Mammary epithelial cell (primary cell): ENCODE measurements at places on chromosomes 13 and 19. TPM values are rescaled to one million over a fixed set of nuclear protein-coding genes. Genes with fewer than 3 reads are reported as not detected.
A peak's percentile ranks its signal among the peaks of the same experiment; 100 is the strongest.

Gene TMPRSS9
- total RNA-seq = not detected in 2 replicates

DNA sequence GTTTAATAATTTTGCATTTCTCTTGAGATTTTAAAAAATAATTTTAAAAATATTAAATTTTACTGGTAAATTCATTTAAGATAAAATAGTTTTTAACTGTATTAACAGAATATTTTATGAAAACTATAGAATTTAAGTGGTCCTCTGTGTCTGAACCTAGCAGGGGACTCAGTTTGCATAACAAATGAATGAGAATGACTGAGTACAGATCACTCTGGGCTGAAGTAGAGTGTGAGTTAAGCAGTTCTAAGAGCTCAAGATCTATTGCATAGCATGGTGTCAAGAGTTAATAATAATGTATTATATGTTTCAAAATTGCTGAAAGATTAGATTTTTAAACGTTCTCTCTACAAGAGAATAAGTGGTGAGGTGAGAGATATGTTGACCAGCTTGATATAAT lies 348.3 kb upstream of the SLITRK1 start:
- DNase-seq = no peak

Gene ADGRE3
- not detected for total RNA-seq

Gene CD70
- total RNA-seq = 2.0 and 4.4 TPM in 2 replicates

- no peak for DNase-seq
Observed at GRCh38 chr19:49710372-49710951, 19.5 kb downstream of the CPT1C start.

DNA sequence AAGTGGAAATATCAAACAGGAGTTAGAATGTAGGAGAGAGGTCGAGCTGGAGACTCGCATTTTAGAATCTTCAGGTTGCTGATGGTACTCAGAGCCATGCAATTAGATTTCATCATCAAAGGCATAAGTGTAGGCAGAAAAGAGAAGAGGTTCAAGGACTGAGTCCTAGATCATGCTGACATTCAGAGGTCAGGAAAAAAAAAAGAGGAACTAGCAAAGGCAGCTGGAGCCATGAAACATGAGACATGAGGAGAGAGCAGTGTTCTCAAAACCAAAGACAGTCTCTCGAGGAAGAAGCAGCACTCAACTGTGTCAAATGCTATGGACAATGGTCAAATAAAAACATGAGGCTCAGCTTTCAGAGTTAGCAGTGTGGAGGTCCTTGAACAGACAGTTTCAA lies 12.4 kb upstream of the TPP2 start:
- no peak for DNase-seq

GRCh38 chr13:99028890-99029289 lies 51.0 kb upstream of the DOCK9 start:
- DNase-seq = no peak

Gene ZNF90
- total RNA-seq = 5.4 and 8.7 TPM in 2 replicates

DNA sequence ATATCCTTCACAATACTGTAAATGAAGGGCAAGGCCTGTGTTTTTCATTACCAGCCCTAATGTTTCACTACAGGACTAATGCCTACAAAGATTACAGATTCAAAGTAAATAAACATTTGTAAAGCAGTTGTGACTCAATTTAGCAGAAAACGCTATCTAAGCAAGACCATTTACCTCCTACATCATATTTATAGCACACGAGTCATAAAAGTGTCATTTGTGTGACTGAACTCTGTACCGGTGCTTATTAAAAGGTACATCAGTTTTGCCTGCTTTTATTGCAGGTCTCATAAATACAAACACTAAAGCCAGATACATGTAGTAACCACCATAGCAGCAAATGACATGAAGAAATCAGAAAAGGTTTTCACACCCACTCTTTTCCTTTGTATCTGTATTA lies 61.5 kb upstream of the SLC15A1 start:
- DNase-seq = no peak

Gene PEAK3
- total RNA-seq = not detected

- DNase-seq = peak; percentile 86
Observed at GRCh38 chr13:95607366-95607765, 37.1 kb downstream of the DZIP1 start.

Gene KCNRG
- 1.7 TPM for total RNA-seq

DNA sequence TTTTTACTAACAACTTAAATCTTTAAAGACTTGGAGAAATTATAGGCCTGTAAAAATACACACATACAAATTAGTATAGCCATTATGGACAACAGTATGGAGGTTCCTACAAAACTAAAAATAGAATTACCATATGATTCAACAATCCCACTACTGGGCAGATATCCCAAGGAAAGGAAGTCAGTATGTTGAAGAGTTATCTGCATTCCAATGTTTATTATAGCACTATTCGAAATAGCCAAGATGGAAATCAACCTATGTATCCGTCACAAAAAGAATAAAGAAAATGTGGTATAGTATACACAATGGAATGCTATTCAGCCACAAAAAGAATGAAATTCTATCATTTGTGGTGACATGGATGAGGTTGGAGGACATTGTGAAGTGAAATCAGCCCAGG lies 37.2 kb downstream of the SLITRK1 start:
- DNase-seq = no peak

DNA sequence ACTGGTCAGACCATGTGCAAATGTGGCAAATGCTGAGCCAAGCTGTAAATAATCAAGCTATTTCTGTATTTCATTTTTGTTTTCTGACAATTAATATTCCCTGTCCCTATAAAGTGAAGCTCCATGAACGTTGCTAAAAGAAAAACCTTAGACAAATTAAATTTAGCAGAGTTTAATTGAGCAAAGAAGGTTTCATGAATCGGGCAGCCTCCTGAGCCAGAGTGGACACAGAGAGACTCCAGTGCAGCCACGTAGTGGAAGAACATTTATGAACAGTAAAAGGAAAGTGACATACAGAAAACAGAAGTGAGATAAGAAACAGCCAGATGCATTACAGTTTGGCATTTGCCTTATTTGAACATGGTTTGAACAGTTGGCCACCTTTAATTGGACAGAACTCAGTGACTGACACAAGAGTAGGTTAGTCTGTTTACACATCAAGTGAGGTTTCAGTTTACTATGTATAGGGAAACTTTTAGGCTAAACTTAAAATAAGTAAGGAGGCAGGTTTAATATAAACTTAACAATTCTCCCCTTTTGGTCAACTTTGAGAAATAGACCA lies 69.7 kb downstream of the UFM1 start:
- DNase-seq = no peak

DNA sequence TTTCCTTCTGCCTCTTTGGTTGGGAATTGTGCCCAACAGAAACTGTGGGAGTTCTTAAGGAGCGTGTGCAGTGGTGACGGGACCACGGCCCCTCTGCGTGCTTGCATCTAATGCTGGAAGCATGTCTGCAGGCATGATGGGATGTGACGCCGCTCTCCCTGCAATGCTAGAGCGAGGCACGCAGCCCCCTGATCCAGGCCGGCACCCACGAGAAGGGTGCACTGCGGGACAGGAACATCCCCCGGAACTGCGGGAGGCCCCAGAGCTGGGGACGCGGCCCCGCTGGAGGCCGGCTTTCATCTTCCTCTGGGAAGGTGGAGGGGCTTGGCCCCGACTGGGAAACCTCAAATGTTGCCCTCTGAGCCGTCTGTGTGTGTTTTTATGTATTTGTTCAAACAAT lies 32.7 kb downstream of the TMEM255B start:
- DNase-seq = no peak

GRCh38 chr13:94217370-94217769 lies 262.1 kb downstream of the DCT start:
- no peak for DNase-seq

Gene EDDM13
- total RNA-seq = 0.83 TPM

DNA sequence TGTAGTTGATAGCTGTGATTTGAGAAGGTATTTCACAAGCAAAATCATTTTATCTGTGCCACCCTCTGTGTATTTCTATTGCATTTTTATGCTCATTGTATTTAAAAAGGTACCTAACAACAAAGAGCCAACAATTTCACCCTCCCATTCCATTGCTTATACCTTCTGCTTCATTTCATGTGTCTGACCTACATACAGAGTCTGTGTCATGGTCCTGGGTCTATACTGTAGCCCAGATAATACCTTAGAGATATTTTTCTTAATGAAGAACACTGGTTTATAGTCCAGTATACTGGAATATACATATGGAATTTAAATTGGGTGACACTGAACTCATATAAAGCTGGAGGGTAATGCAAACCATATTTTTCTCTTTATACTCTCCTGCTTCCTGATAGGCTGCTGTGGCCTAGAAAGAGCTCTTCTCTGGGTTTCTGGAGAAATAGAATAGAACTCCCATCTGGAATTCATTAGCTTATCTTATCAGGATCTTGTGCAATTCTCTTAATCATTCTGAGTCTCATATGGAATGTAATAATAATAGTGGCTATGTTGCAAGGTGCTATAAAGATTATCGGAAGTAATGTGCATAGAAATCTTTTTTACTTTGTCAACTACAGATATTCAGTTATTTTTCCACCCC lies 31.8 kb upstream of the SPART start:
- DNase-seq = no peak

Gene F7
- total RNA-seq = not detected

- no peak for DNase-seq
Observed at GRCh38 chr13:91639330-91639729, 240.9 kb downstream of the GPC5 start.

GRCh38 chr13:64470751-64471150 lies 2759.4 kb downstream of the PCDH9 start:
- DNase-seq = no peak

Gene SLAIN1
- total RNA-seq = not detected in 2 replicates

DNA sequence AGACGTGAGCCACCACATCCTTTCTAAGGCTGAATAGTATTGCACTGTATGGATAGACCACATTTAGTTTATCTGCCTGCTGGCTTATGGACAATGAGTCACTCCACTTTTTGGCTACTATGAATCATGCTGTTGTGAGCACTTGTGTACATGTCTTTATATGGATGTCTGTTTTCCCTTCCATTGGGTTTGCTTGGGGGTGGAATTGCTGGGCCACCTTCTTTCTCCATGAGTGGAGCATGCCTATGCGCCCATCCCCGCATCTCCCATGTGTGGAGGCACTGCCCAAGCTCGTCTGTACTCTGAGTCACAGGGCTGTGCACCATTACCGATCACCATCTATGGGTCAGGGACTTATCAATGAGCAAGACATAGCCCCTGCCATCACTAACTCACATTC lies 127.2 kb upstream of the GJB6 start:
- peak; percentile 99 for DNase-seq

Gene MBD3L3
- not detected in 2 replicates for total RNA-seq

DNA sequence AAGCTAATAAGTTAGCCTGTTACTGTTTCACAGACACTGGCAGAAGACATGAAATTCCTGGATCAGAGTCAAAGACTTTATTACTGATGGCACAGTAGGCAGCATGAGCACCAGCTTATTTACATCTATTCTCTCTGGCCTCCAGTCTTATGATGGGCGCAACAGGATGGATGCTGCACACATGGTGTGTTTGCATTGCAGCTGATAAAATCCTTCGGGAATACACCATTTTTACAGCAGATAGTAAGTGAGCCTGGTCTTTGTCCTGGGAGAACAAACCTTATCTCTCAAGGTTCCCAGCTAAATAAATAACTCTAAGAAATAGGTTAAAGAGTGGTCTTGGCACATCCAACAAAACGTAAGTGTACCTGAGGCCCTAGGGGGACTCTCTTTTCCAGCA lies 16.0 kb downstream of the EPSTI1 start:
- DNase-seq = no peak

Gene CLC
- not detected in 2 replicates for total RNA-seq

- DNase-seq = peak; percentile 50
Observed at GRCh38 chr13:49563516-49563915, 21.8 kb downstream of the RCBTB1 start.

Gene TNFSF9
- 9.5 TPM for total RNA-seq

- peak; percentile 81 for DNase-seq
Observed at GRCh38 chr19:57642396-57643046, 9.6 kb downstream of the ZNF211 start.

Gene ZNF763
- 1.1 and 1.6 TPM in 2 replicates for total RNA-seq

Gene AXL
- total RNA-seq = 141 and 202 TPM in 2 replicates
